ENCODE measurements at places on chromosomes 4 and X.

DNA sequence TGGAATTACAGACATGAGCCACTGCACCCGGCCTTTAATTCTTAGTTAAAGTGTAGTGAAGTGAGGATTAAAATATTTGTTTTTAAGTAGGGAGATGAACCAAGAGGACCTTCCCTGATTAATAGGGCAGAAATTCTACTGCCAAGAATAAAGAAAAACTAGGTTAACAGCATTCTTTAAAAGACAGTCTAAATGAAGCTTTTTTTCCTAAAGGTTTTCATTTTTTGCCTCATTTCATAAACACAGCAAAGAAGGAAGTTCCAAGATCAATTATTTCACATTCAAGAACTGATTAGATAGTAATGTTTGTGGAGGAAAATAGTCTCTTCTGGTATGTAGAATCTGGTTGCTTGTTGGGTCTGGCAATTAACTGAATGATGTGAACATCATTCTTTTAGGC, 112.1 kb upstream of the ARSJ start:
- DNase-seq, result no peak

DNA sequence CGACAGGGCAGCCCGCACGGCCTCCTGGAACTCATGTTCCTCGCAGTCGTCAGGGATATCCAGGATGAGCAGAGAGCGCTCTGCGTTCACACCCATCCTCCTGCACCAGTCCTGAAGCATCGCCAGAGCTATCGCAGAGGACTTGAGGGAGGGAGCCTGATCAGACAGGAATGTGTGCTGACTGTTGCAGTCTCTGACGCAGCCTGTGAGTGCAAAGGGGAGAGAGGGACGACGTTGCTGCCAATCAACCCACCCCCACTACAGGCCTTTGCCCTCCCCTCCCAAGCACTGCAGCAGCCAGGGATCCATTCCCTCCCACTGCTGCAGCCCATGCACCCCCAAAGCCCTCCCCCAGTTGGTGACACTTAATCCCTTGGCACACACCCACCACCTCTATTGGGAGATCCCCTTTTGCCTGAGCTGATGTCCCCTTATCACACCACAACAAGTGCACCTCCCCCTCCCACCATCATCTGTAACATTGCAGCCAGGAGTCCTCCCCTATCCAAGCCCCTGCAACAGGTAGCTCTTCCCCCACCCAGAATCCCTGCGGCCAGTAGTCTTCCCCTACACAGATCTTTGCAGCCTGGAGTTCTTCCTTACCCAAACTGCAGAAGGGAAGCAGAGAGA, 897 bp downstream of the PNMA6F start:
- DNase-seq, result no peak

GRCh38 chr4:186754976-186755375, 31.3 kb upstream of the FAT1 start:
- no peak for DNase-seq

DNA sequence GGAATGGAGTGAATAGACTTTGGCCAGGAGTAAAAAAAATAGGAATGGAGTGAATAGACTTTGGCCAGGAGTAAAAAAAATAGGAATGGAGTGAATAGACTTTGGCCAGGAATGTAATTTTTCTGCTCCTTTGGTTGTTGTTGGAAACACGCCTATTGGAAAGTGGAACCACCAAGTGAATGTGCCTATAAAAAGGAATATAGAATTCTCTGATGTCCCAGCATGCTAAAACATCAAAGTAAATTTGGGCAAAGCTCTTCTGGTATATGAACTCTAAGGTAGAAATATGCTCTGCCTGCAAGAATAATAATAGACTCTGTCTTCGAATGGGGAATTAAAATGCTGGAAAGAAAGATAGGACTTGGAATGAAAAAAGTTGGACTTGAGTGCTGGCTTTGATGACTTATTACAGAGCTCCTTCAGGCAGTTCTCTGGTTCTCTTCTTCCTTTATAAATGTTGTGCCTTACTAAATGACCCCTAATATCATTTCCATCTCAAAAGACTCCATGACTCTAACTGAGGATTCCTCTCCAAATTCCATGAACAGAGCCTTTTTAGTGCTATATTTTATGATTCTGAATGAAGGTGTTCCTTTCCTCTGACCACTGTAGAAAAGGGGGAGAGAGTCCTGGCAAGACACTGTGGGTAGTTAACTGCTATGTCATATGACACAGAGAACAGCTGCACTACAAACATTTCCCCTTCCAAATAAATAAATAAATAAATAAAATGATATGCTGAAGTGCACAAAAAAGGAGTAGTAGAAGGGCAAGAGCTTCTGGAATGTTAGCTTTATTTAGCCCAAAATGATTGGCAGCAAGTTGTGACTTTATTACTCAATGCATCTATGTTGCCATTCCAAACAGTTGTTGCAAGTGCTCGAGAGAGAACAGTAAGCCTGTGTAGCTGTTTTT, 13.5 kb upstream of the GBA3 start:
- no peak for DNase-seq

DNA sequence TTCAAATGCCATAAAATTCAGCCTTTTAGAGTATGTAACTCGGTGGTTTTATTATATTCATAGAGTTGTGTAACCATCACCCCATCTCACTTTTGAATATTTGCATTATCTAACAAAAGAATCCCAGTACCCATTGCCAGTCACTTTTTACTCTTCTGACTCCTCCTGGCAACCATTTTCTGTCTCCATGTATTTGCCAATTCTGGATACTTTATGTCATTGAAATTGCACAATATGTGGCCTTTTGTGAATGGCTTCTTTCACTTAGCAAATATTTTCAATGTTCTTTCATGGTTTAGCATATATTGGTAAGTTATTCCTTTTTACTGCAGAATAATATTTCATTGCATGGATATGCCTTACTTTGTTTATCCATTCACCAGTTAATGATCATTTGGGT, 79.9 kb downstream of the SLIT2 start:
- DNase-seq, result no peak

All from activated naive CD8-positive, alpha-beta T cell treated with anti-CD3 and anti-CD28 coated beads, Interleukin-2, amount 50 U/mL, for 24 hours (primary cell).